GF-D8 (cell line): ENCODE measurements at places on chromosomes 3 and 15.

DNA sequence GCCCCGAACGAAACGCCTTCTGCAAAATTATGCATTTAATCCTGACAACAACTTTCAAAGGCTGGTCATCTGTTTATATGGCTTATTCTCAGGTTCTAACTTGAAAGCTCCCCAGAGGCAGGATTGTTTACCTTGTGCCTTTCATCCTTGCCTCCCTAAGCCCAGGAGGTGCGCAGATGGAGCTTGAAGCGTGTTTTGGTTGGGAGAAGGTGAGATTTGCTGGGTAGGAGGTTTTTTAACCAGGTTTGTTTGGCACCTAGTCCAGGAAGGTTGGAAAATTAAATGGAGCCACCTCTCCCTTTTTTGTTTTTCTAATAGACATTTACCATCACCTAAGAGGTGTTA is 675 bp downstream of the TSEN2 start:
- DNase-seq = no peak

DNA sequence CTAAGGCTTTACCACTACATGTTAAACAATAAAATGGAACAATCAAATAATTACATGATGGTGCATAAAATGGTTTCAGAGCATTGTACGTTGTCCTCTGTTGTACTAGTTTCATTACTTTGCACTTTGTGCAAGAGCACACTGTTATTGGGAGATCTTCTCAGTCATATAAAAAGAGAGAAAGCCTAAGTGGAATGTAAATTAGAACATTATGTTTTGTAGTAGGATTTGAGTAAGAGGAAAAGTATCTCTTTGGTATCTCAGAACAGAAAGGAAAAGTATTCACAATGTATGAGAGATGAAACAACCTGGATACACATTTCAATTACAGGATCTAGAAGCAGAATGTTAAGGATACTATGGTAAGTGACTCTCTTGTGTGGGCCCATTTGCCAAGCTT is 26.9 kb upstream of the PLSCR2 start:
- DNase-seq = no peak

DNA sequence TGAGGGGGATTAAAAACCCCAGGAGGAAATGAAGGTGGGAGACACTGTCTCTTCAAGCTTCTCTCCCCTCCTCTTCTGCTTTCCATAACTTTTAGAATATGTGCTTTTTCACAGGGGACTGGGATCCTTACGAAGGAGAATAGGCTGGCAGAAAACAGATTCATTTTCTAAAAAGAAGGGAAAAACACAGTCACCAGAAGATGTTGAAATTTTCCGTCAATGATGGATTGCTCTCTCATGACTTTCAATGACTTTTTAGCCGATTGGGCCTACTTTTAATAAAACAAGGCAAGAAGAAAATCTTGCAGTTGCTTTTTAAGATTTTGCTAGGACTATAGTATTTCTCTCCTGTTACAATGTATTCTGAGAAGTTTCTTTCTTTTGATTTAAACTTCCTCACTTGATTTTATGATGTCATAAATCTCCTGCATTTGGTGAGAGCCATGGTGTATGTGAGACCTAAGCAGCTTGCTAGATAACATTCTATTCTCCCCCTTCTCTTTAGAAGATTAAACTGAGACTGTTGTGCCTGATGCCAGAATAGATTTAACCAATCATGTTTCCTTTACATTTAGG is 241.2 kb downstream of the FEZF2 start:
- no peak for DNase-seq

- no peak for DNase-seq
These were observed 22.8 kb downstream of the KLHL25 start for GRCh38 chr15:85771781-85772445.

GRCh38 chr3:81763001-81763400 is 1.6 kb upstream of the GBE1 start:
- DNase-seq = no peak

- no peak for DNase-seq
These were observed 306.9 kb downstream of the GAP43 start for GRCh38 chr3:115930168-115930567.

- DNase-seq = no peak
These were observed 235.6 kb downstream of the MYRIP start for GRCh38 chr3:40045051-40045450.

- no peak for DNase-seq
These were observed 19.8 kb upstream of the RAB7A start for GRCh38 chr3:128706086-128706615.

GRCh38 chr3:189507856-189508255 is 123.3 kb upstream of the TP63 start:
- DNase-seq = no peak

- no peak for DNase-seq
These were observed 89.9 kb upstream of the P3H2 start for GRCh38 chr3:190210608-190211007.

GRCh38 chr15:71093054-71094024 is 21.9 kb upstream of the THSD4 start:
- DNase-seq = no peak

- DNase-seq = peak; percentile 54
These were observed 25.3 kb downstream of the ZNF592 start for GRCh38 chr15:84773716-84774115.

GRCh38 chr3:81778678-81779182 is 17.3 kb upstream of the GBE1 start:
- no peak for DNase-seq

- DNase-seq = no peak
These were observed 222.5 kb downstream of the SHQ1 start for GRCh38 chr3:72625602-72626337.

- no peak for DNase-seq
These were observed 36.1 kb downstream of the USP3 start for GRCh38 chr15:63540449-63540848.

- DNase-seq = no peak
These were observed 87.5 kb downstream of the PIK3CB start for GRCh38 chr3:138747225-138747624.

- DNase-seq = no peak
These were observed 86.9 kb upstream of the RASGRP1 start for GRCh38 chr15:38651328-38652038.

- DNase-seq = no peak
These were observed 8.0 kb upstream of the MORC1 start for GRCh38 chr3:109125902-109126301.

- no peak for DNase-seq
These were observed 55.4 kb downstream of the RASGRF1 start for GRCh38 chr15:79035111-79035601.

GRCh38 chr3:13277860-13278531 is 142.1 kb downstream of the NUP210 start:
- no peak for DNase-seq

DNA sequence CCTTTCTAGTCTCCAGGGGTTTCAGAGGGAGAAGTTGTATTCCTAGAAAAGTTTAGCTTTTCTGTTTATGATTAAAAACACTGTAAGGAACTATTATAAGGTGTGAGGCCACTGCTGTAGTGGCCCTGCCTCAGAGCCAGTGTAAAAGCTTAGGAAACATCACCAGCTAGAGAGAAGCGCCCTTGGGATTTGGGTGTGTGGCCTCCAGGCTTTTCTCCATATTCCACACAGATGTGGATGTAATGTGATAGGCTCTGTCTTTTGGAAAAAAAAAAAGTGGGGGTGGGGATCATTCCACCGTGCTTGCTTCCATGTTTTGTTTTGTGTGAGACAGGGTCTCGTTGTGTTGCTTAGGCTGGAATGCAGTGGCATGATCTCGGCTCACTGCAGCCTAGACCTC is 13.9 kb downstream of the SEC61A1 start:
- no peak for DNase-seq

DNA sequence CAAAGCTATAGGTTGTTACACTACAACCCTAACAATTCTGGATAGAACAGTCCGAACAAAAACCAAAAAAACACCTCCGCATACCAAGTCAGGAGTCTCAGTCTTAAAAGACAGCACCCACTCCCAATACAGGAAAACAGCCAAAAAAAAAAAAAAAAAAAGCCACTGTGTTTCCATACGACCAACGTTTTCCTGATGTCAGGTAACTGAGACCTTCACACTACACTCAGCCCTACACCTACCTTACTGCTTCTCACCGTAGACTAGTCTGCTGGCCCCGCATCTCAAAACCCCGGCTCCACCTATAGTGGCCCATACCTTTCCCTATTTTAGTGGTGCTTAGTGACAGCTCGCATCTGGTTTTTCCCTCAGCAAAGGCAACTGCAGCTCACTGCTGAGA is 339.5 kb upstream of the ADAMTS9 start:
- DNase-seq = no peak

- no peak for DNase-seq
These were observed 7.5 kb downstream of the CCNL1 start for GRCh38 chr3:157152438-157152837.

DNA sequence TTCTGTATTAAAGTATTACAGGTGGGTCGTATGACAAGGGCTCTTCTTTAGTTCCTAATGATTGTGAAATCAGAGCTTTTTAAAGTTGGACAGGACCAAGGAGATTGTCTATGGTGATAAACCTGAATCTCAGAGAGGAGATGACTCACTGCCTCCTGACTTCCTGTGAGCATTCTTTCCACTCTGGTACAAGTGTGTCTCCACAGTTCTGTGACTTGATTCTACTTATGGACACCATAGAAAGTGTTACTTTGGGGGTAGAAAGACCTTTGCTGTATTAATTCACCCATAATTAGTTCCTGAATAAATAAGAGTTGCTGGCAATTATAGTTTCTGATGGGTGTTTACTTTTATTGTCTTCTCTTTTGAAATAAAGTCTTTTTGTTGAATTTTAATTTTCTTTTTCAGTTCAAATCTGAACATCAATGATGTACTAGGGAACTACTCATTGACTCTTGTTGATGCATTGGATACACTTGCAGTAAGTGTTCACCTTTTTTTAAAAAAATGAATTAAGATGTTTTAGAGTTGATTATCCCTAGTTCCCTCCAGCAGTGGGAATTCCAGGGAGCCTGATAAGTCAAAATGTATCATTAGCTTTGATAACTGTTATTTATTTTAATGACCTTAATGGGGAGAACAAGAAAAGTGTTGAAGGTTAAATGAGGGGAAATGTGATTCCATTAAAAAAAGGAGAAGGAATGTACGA is 7.4 kb downstream of the EDEM1 start:
- DNase-seq = peak; percentile 77

DNA sequence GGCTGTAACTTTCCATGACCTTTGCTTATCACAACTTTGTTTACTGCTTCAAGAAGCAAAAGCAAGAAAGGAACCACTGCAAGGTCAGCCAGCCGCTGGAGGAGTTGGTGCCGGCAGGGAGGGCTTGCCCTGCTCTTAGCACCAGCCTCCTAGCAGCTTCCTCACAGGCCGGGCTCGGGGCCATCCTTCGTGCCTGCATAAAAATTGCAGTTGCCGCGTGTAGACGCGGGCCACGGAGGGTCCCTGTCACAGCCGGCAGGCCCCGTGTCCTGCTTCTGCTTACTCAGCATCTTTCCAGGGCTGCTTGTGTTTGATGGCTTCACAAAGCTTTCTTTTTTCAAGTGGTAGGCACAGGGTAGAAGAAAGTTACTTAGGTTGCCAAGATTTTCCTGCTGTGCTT is 84.4 kb downstream of the PGPEP1L start:
- DNase-seq = no peak

DNA sequence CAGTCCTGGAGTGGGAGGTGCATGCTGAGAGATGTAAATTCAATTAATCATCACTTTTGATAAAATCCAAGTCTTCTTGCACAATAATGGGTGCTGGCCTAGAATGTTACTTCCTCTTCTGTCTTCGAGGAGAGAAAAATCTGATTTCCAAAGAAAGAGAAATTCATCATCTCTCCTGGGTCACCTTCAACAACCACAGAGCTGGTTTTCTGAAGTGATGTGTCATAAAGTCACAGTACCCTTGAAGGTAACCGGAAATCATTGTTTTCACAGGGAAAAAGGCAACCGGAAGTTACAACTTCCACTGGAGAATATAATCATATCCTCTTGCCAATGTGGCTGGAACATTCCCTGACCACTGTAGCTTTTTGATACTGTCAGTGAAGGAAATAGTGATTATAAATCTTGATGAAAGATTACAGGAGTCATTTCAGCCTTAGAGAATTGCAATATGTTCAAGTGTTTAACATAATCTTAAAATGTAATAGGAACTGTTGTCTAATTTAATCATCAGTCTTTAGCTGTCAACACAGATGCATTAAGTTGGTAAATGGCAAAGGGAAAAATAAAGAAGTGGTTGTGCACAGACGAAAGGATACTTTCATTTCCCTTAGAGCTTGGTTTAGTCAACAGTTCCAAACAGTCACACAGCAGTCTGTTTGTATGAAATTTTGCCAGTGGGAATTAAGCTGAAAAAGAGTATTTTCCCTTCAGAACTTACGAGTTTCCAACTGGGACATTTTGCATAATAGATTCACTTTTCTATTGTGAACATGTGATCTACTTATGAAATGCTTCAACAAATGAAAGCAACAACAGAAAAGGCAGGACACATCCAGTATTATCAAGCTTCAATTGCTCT is 106.5 kb upstream of the SLC4A7 start:
- DNase-seq = peak; percentile 4

DNA sequence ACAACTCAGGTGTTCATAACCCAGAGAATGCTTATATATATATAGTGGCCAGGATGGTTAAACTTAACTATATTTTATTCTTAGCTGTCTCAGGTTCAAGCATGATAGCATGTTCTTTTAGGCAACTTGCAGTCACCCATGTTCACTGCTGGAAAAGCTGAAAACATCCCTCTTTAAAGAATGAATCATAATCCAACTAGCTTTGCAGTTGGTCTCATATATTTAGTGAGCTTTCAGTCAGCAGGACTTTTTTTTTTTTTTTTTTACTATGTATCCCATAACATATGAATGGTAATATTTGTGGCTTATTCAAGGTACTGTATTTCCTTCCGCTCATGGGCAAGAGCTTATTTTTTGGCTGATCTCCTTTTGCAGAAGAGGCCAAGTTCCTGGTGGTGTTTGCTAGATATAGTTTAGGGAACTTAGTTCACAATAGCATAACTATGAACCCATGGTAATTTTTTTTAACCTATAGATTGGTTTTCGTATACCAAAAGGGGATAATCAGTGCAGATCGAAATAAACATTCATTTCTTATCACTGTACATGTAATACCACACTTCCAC is 77.6 kb downstream of the CMSS1 start:
- peak; percentile 20 for DNase-seq

- DNase-seq = no peak
These were observed 1369.8 kb upstream of the GBE1 start for GRCh38 chr3:83131236-83131635.

- no peak for DNase-seq
These were observed 55.6 kb upstream of the C15orf61 start for GRCh38 chr15:67465196-67465952.

DNA sequence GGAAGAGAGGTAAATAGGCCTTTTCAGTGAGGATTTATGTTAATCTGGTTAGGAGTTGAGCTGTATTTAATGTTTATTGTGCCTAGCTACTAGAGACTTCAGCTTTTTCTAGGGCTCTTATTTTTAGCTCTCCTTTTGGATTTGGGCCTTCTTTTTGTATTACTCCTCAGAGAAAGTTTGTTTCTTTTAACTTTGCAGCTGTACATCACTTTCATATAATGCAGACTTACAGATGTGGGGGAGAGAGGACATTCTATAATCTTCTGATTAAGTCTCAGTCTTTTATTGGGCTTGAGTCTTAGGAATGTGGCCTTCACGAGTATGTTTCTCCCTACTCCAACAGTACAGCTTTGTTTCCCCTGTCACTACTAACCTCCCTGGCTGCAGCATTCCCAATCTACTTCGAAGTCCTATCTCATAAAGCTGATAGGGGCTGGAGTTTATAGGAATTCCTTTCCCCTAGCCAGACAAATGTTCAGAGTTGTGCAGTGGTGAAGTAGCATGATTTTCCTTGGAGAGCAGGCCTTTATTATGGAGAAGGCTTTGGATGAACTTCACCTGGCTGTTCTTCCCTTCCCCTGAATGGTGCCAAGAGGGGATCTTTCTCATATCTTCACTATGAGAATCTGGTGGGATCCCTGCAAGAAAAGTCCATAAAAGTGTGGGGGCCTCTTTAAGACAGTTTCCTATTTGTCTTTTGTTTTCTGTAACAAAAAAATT is 82.2 kb upstream of the CBLB start:
- no peak for DNase-seq
